ENCODE measurements at places on chromosomes 6 and 20. TPM values are rescaled to one million over a fixed set of nuclear protein-coding genes. Genes with fewer than 3 reads are reported as not detected.

- peak within 1 kb of the TSS; percentile 84 for H3K4me3 ChIP-seq
- no peak within 1 kb of the TSS for H3K27ac ChIP-seq
- H3K27me3 ChIP-seq, result no peaks in the 10 kb centered on the region
- no peaks in the 10 kb centered on the region for H3K36me3 ChIP-seq
- H3K4me1 ChIP-seq, result peaks cover 2% of the 10 kb centered on the region
These were observed at the start of gene POPDC3 for GRCh38 chr6:105179244-105180065. Gene POPDC3 (minus strand): TSS chr6:105180014. CDS start chr6:105161909, 18,105 bp downstream.

DNA sequence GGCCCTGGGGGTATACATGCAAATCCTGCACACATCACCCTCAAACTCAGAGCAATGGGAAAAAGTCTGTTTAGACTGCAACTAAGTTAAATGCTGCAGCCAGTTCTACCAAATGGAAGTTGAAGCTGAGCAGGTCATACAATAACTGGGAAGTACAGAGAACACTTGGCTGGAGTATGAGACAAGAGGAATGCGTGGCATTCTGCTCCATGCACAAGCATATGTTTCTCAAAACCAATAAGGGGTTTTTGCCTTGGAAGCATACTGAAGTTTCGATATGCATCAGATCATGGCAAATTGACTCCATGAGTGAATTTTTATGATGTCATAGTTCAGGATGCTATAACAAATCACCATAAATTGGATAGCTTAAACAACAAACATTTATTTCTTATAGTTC, 193.8 kb downstream of the COL12A1 start:
- no peaks in the 10 kb centered on the region for H3K4me1 ChIP-seq
- no peaks in the 10 kb centered on the region for H3K36me3 ChIP-seq
- no peak overlapping the region for H3K4me3 ChIP-seq
- no peak overlapping the region for H3K27ac ChIP-seq
- DNase-seq, result no peak
- H3K27me3 ChIP-seq, result no peaks in the 10 kb centered on the region

DNA sequence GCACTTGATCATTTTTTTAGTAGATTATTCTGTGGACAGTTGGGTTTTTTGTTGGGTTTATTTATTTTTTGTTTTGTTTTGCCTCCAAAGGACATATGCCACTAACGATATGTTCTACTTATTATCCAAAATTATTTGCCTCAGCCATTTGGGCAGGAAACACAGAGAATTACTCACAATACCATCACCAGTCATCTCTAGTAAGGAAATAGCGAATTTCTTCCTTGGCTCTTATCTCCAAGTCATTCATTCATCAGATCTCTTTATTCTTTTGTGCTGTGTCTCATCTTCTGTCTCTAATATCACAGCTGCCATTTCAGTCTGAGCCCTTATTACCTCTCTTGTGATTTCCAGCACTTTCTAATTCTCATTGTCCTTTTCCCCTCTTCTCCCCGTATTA, 130.4 kb upstream of the SMLR1 start:
- H3K36me3 ChIP-seq, result no peaks in the 10 kb centered on the region
- no peak overlapping the region for H3K4me3 ChIP-seq
- no peaks in the 10 kb centered on the region for H3K4me1 ChIP-seq

- H3K27ac ChIP-seq, result no peak overlapping the region
- no peaks in the 10 kb centered on the region for H3K27me3 ChIP-seq
- H3K36me3 ChIP-seq, result no peaks in the 10 kb centered on the region
- no peak overlapping the region for H3K4me3 ChIP-seq
These were observed 3.3 kb downstream of the PI16 start for GRCh38 chr6:36957773-36958271.

GRCh38 chr6:102387326-102388033, 994.0 kb downstream of the GRIK2 start:
- no peaks in the 10 kb centered on the region for H3K4me1 ChIP-seq
- no peak overlapping the region for H3K4me3 ChIP-seq
- no peak for DNase-seq
- H3K36me3 ChIP-seq, result no peaks in the 10 kb centered on the region
- H3K27ac ChIP-seq, result no peak overlapping the region

DNA sequence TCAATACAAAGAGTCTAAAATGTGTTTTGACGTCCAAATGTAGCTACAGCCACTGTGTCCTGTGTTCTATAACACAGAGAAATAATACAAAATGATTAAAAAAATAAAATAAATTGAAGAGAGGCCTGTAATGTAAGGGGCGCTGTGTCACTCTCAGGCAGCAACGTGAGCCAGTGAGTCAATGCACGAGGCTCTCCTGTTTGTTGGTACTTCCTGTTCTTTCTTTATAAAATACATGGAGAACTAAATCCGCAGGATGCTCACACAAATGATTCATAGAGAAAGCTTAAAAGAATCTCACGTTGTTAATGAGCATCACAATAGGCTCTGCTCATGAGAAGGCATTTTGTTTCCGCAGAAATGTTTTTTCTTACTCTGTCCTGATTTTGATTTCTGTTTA, 635.0 kb upstream of the AGPAT4 start:
- no peak overlapping the region for H3K27ac ChIP-seq
- DNase-seq, result no peak
- H3K36me3 ChIP-seq, result no peaks in the 10 kb centered on the region
- no peaks in the 10 kb centered on the region for H3K27me3 ChIP-seq

GRCh38 chr20:24617080-24617432, 147.6 kb downstream of the SYNDIG1 start:
- no peak for DNase-seq
- peaks cover 2% of the 10 kb centered on the region for H3K36me3 ChIP-seq
- no peak overlapping the region for H3K27ac ChIP-seq
- no peaks in the 10 kb centered on the region for H3K27me3 ChIP-seq
- no peak overlapping the region for H3K4me3 ChIP-seq

Gene MLN
- not detected for total RNA-seq

Gene ANGPT4
- total RNA-seq, result 0.07 TPM

Gene FOXQ1
- 0.15 TPM for total RNA-seq

All from H9 (cell line).